ENCODE measurements at places on chromosomes 3 and 15.
A peak's percentile ranks its signal among the peaks of the same experiment; 100 is the strongest.

GRCh38 chr3:85360742-85361387, 402.1 kb downstream of the CADM2 start:
- peak; percentile 40 for DNase-seq

- DNase-seq: no peak
Observed at GRCh38 chr3:59709702-59710553, 660.1 kb upstream of the CFAP20DC start.

DNA sequence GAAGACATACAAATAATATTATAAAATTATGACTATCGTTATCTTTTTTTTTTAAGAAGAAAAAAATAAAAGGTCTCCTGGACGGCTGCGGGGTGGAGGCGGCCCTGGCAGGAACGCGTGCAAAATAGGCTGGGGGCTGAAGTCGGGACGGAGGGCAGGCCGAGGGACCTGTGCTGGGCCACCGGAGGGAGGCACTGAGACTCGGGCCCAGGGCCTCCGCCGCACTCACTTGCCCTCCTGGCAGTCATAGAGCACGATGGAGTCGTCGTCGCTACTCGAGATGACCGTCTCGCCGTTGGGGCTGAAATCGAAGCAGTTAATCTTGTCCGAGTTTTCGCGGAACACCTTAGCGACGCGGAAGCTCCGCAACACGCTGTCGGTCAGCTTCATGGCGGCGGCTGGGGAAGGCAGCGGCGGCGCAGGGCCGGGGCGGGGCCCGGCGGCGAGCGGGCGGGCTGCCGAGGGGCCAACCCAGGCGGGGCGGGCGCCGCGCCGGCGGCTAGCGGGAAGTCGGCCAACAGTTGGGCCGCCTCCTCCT, 408 bp downstream of the WDR82 start:
- no peak for DNase-seq

GRCh38 chr3:135851201-135852081, 114.1 kb upstream of the PPP2R3A start:
- no peak for DNase-seq

GRCh38 chr3:58266577-58266976, 29.0 kb downstream of the ABHD6 start:
- no peak for DNase-seq

DNA sequence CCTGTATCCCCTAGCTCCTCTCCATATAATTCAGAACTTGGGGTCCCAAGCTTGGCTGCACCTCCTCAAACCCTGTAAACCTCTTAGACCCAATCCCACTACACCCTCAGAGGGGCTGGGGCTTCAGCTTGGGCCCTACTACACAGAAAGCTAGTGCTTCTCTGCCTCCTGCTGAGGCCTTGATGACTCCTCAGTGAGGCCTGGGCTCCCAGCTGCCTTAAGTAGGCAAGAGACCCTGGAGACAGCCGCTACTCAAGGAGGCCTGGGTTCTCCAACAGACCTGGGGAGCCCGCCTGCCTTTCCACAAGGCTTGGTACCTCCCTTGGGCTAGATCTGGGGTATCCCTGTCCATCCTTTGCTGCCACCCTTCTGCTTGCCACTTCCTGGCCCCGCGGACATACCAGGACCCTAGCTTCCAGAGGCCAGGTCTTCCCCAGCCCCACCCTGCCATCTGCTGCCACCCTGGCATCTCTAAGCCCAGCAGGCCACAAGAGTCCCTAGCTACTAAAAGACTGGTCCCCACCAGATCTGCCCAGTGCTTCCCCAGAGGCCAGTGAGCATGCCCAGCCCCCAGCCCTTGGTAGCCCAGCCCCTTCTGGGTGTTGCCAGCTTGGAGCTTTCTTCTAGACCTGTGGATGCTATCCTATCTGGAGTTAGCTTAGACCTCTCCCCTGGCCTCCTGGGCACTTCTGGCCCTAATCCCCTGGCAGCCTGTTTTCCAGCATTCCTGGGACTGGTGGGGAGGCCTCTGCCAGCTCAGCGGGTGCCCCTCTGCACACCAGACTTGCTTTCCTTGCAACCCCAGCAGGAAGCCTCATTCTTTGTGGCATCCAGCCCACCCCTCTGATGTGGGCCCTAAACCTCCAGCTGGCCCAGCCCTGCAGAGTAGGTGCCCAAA, 13.7 kb downstream of the C15orf39 start:
- no peak for DNase-seq

- DNase-seq: no peak
Observed at GRCh38 chr3:66582721-66583423, 82.0 kb upstream of the LRIG1 start.

DNA sequence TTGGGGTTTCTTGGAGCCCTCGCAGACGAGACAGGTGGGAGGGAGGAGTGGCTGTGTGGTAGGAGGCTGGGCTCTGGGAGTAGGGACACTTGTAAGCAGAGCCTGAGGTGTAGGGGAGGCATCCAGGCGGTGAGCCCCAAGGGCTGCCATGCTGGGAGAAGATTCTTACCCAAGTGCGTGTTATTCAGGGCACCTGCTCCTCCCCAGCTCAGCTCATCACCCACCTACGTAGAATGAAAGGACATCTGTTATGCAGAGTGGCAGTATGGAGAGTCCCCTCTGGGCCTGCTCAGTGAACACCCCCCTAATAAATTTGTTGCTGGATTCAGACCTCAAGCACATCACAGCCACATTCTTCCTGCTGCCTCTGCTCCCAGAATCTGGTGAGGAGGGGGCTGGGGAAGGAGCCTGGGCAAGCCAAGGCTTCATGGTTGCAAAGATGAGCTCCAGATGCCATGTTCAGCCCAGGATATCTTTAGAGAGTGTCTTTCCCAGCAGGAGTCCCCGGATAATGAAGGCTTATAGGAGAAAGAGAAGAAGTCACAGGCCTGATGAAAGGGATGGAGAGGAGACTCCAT, 261.8 kb downstream of the EPHB1 start:
- DNase-seq: no peak

DNA sequence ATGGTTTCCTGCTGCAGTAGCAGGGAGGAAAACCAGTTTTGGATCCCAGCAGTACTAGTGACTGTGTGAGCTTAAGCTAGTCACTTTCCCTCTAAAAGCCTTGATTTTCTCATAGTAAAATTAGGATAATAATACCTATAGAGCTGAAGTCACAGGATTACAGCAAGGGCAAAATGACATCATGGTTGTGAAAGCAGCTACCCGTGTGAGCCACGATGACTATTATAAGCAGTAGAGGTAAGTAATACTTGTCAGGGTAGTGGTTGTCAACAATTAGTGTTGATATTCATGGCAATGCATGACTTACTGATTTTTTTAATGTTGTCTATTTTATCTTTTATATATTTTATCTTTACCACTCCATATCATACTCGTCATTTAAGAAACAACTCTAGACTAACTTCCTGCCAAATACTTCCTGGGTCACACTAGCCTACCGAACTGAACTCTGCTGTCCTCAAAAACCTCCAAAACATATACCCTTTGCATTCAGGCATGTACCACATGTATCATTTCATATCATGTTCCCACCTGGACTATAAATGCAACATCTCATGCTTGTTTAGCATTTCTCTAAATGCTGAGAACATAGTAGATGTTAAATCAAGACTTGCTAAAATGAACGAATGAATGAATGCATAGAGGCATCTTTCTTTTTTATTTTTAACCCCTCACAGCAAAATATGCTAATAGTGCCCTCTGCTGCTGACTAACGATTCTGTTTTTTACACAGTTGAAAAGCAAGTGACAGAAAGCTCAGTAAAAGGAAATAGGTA, 172.6 kb downstream of the P3H2 start:
- DNase-seq: no peak

All from iPS DF 19.7 (cell line).